Esophagus squamous epithelium (tissue), 5 donors: ENCODE measurements at places on chromosomes 11 and 22.

DNA sequence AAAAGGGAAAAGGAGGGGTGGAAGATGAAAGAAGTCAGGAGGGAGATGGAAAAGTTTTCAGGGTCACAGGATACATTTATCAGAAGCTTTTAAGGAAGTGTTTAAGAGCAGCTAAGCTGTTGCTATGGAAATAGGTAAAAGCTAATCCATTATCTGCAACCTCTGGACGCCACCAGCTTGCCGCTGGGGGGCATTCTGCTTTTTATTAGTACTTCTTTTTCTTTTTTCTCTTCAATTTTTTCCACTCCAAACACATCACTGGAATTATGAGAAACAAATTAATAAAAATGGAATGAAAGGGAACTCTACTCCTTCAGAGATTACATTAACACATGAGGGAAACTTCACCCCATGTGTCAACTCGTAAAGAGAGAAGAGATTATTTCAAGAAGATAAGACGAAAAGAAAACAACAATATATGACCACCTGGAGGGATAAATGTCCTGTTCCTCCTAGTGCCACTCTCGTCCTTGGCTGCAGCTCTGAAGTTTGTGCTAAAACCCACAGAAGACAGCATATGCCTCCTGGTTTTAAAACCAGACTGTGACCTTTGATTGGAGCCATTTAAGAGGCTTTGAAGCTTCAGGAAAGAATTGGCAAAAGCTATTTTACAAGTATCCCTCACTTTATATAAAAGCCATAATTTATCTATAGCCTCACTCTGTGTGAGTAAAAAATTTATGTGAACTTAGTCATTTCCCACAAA, 972.8 kb downstream of the OPCML start:
- no peak for DNase-seq

DNA sequence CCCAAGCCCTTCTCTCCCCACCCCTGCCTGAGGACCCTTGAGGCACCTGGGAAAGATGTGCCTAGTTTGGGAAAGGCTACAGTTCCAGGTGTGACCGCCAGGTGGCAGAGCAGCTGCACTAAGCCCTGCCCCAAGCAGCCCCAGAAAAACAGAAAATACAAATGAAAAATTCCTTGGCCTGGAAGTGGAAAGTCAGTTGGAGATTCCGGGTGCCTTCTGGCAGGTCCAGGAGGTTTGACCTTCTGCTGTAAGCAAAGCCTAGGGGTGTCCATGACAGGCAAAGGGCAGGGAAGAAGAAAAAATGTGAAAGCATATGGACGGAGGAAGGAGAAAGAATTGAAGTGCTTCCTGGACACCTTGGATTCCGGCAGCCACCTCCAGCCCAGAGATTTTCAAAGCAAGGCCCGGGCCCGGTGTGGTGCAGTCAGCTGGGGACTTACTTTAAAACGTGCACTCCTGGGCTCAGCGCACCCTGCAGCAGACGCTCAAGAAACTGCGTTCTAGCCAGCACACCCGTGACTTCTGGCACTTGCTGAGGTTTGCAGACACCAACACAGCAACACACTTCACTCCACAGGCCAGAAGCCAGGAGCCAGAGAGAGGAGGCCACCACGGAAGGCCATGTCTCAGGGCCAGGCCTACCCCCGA, 37.3 kb upstream of the SLC22A12 start:
- no peak for DNase-seq

GRCh38 chr11:132050577-132051165, 680.3 kb downstream of the NTM start:
- DNase-seq, result no peak

- no peak for DNase-seq
Observed at GRCh38 chr11:94909371-94909820, 64.0 kb downstream of the CWC15 start.

- no peak for DNase-seq
Observed at GRCh38 chr22:39115977-39116621, 19.1 kb downstream of the APOBEC3H start.

DNA sequence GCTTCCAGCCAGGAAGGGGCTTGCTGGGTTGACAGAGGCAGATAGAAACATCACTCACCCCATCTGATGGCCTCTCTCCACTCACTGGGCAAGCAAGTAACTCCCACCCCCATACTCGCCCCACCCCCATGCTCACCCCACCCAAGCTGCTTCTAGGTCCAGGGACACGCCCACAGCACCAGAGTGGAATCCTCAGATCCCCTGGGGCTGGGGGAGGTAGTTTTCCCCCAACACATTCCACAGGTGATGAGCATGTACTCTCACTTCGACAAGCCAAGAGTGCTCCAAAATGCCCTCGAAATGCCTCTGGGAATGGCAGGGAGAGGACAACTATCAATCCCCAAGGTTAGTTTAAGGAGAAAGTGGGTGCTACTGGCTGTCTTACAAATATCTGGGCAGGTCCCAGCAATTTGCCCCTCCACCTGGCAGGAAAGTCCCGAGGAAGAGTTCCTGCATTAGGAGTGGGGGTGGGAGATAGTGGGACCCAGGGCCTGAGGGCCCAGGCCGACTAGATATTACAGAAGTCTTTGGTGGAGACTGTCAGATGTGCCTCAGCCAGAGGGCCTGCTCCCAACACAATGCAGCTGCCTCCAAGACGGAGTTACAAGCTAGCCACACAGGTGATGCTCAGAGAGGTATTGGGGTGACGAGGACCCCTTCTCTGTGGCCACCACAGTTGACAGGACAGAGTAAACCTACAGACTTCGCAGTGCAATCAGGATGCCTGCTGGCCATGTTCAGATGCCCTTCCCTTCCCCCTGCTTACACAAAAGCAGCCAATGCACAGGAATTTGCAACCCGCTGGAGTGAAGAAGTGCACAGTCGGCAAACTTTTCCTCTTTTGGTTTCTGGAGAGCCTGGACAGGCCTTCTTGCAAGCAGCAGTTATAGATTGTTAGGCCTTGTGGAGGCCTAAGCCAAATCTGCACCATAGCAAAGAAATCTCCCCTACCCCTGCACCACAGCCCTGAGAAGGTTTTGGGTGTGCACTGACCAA, 2.9 kb upstream of the LMO1 start:
- no peak for DNase-seq

DNA sequence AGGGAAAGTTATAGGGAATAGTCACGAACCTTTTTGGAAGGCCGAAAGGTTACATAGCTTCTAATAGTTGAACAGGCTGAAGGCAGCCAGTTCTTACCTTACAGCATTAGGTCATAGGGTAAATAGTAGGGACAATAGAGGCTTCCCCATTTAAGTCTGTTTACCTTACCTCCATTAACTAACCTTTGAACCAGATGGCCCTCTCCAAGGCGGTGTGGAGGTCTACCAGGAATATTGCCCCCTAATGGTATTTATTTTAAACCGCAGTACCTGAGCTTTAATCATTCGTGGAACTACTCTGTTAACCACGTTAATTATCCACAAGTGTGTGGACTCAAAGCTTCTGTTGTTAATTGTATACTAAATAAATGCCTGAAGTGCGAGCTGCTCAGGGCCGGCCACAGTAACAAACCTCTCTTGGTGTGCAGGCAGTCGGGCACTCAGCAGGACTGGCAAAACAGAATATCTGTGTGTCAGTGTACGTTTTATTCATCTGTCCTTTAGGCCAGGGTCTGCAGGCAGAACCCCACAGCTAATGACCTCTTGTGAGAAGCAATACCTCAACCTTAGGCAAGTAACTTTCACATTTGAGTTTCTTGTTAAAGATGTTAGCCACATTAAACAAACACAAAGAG, 81.7 kb downstream of the PRCP start:
- DNase-seq, result no peak

GRCh38 chr11:114075891-114076441, 16.5 kb downstream of the ZBTB16 start:
- DNase-seq, result no peak

GRCh38 chr11:13668957-13669521, 571 bp downstream of the FAR1 start:
- no peak for DNase-seq

DNA sequence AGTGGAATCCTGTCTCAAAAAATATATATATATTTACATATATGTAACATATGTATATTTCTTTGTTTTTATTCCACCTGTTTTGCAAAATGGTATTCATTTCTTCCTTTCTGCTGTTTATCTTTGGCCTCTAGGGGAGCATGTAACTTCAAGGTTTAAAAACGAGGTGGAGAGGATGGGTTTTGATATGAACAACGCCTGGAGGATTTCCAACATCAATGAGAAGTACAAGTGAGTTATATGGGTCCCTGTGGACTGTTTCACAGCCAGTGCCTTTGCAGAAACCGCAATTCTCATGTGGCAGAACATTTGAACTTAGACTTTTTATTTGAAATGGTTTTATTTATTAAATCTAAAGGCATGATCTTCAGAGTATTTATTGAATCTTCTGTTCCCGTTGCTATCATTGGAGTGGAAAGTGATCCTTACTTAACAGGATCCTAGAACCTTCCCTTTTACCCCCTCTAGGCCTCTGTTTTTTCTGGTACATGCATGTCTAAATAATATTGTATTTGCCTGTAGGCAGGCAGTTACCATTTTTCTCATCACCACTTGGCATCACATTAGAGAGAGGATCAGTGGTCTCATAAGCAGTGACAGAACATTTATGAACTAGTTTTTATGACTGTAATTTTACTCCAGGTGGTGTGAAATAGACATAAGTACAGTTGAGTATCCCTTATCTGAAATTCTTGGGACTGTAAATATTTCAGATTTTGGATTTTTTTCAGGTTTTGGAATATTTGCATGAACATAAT, 81.5 kb upstream of the HORMAD2 start:
- DNase-seq, result no peak

GRCh38 chr22:45888221-45889092, 88.5 kb downstream of the WNT7B start:
- DNase-seq, result no peak

DNA sequence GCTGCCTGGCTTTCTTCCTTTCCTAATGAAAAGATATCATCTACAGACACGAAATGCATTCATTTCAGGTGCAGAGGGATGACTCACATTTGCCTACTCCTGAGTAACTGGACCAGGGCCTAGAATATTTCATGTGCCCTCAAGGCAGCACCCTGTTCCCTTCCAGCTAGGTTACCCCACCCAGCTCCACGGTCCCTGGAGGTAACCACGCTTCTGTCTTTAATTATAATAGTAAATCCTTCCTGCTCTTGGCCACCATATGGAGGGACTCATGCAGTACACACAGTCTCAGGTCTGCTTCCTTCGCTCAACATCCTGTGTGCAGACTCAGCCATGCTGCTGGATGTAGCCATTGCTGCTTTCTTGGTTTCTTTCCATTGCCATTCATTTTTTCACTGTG, 22.3 kb downstream of the DHCR7 start:
- DNase-seq, result no peak

DNA sequence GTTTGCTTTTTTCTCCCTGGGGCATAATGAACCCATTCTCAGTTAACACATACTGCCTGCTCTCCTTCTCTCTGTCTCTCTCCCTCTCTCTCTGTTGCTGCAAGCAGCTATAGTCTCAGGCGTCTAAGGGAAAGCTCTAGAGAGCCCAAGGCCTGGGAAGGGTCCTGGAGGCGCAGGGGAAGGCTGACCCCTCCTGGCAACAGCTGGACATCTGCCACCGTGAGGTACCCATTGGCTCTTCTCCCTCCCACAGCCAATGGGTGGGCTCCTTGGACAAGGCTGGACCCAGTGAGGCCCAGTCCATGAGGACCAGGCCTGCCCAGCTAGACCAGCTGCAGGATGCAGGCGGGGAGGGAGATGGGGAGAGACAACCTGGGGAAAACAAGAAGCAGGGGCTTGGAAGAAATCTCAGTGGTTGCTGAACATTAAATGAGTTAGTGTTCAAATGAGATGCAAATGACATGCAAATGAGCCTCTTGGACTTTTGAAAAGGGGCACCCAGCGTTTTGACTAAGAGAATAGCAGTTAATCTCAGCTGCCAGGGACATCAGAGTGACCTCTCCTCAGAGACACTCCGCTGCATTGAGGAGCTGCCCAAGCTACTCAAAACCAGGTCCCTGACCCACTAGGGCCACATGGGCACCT, 349.7 kb downstream of the BUD13 start:
- no peak for DNase-seq

DNA sequence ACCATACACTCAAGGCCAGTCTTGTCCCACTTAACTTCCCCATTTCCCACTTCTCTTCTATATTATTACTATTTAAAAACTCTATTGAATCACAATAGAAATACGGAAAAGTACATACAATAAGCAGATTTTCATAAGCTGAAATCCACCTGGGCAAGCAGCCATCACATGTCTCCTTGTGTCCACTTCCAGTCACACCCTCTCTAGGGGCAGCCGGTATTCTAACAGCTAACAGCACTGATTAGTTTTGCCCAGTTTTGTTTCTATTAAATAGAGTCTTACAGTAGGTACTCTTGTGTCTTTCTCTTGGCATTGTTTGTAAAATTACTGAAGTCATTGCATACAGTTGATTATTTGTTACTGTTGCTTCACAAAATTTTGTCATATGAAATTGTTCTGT, 37.8 kb downstream of the PPP6R3 start:
- no peak for DNase-seq

- no peak for DNase-seq
Observed at GRCh38 chr11:78032090-78032489, 9.0 kb upstream of the KCTD14 start.

DNA sequence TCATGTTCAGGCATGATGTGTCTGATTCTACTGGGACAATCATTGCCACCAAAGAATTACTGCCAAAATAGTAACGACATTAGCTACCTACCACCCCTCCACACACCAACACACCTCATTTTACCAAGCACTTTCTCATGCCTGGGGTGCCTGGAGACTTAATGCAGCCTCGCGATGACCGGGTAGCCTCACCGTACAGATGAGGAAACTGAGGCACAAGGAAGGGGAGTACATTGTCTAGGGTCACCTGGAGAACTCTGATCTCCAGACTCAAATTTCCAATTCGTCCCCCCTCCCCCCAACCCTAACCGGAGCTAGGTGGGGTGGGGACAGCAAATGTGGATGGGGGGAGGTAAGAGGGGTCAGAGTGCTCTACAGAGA, 2.7 kb upstream of the RTN4RL2 start:
- no peak for DNase-seq

GRCh38 chr11:44532809-44533208, 32.7 kb upstream of the CD82 start:
- no peak for DNase-seq

DNA sequence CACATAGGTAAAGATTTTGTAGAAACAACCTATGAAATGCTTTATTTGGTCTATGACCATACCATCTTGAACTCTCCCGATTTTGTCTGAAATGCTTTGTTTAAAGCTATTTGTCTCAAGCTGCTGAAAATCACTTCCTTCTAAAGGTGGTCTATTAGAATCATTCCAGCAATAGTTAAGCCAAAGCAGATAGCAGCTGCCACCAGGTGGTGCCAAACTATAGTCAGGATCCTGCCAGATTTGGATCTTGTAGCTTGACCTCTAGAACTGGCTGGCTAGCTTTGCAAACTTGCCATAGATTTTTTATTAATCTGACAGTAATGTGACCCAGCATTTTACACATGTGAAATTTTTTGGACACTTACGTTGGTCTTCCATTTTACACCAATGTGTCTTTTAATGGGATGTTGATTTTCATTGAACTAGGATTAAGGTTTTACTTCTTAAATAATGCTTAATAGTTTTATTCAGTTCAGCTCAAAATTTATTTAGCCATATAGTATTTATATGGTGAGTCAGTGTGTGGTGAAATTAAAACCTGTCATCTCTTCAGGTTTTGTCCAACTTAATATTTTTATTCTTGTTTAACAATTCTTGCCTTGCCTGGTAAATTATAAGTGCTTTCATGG, 19.7 kb downstream of the CTR9 start:
- no peak for DNase-seq
